HCT116 (cell line): ENCODE measurements at places on chromosomes 6 and 20.

GRCh38 chr6:72849346-72849745, 227.5 kb downstream of the KCNQ5 start:
- DNase-seq: no peak

- DNase-seq: no peak
Measured at GRCh38 chr6:73234733-73235132, 9.4 kb upstream of the KHDC1L start.

GRCh38 chr6:145031001-145031400, 704.3 kb downstream of the EPM2A start:
- DNase-seq: no peak

- DNase-seq: no peak
Measured at GRCh38 chr6:93196406-93196970, 222.9 kb downstream of the EPHA7 start.

DNA sequence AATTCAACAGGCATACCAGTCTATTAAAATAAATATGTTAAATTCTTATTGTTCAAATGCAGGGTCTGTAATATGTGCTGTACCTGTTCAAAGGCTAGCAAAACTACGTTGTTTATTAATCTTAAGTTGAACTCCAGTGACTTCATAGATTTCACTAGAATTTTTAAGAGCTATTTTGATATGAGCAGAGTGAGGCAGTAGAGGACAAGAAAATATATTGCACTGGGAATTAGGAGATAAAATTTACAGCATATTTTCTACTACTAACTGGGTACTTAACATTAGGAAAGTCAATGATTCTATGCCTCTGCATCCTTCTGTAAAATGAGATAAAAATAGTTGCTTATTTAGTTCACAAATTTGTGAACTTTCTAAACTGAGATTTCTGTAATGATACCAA, 162.2 kb upstream of the BMP5 start:
- no peak for DNase-seq

DNA sequence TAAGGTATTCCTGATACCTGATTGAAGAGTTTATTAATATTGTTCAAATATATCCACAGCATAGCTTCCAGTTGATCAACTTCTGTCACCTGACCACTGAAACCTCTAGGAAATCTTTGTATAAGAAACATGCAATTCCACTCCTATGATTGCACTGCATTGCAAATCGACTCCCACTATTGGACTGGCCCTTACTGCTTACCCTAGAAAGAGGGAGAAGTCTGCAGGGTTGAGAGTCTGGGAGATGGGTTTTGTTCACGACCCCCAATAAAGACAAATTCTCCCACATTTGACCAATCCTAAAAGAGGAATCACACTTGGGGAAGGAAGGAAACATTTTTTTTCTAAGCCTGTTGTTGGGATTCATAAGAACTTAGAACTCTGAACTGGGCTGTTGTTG, 43.7 kb downstream of the TNFRSF21 start:
- DNase-seq: no peak

- DNase-seq: no peak
Measured at GRCh38 chr6:131399433-131399832, 173.6 kb upstream of the ARG1 start.
